ENCODE measurements at places on chromosomes 16 and 17.

- no peak for DNase-seq
These were observed 7.7 kb upstream of the RBFOX3 start for GRCh38 chr17:79618383-79619067.

- peak; percentile 54 for DNase-seq
These were observed 9.2 kb downstream of the TBKBP1 start for GRCh38 chr17:47703191-47703591.

DNA sequence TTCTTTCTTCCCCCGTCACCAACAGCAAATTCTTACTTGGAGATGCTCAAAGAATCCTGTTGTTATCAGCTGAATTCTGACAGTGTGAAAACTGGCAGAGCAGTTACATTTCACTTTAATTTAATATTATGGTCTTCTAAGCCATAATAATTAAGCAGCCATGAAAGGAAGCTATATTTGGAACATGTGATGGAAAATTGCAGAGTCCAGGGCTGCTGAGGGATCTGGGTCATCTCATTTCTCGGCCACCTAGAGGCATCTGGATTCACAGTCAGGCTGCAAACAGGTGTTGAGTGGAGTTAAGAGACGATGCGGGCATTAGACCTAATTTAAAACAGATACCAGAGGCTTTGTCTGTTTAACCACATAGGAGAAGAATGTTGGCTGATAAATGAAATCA lies 38.4 kb downstream of the CHD9NB start:
- DNase-seq: no peak

GRCh38 chr17:35169835-35170363 lies 22.3 kb downstream of the UNC45B start:
- no peak for DNase-seq

GRCh38 chr17:76735006-76735405 lies 2.1 kb downstream of the SRSF2 start:
- peak; percentile 51 for DNase-seq

DNA sequence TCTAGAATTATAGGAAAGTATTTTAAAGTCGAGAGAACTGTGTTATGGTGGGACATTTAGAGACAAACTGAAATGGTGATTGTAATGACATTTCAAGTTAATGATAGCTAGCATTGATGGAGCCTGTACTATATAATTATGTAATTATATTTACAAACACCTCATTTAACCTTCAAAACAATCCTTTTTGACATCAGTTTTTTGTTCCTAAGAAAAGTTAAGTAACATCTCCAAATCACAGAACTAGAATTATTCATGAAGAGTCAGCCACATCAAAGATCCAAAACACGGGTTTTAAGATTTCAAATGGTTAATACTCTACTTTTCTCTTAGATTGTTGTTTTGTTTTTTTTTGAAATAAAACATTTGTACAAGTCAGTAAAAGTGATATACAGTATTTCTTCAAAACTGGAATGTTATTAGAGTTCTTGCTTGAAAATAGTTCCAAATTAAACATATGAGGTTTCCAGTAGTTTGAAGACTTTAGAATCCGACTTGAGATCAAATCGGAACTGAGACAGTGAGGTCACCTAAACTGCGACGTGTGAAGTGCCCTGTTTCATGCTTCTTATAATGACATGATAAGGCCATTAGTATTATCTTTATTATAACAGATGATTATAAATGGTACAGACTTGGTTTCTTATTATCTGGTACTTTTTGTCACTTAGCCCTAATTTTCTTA lies 264.9 kb upstream of the TBX2 start:
- DNase-seq: no peak

DNA sequence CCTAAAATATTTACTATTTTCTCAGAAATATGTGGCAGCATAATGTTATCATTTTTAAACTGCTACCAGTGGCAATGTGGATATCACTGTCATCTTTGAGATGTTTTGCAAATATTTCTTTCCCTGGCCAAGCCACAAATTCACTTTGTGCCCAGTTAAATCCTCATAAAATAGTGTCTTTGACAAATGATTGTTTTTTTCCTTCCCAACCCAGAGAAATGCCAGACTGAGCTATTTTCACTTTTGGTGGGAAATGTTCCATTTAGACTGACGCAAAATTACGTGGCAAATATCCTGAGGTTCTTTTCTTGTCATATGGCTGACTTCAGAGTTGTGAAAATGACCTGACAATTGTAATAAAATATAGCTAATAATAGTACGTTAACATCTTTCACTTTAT lies 807.0 kb upstream of the SOX9 start:
- no peak for DNase-seq

DNA sequence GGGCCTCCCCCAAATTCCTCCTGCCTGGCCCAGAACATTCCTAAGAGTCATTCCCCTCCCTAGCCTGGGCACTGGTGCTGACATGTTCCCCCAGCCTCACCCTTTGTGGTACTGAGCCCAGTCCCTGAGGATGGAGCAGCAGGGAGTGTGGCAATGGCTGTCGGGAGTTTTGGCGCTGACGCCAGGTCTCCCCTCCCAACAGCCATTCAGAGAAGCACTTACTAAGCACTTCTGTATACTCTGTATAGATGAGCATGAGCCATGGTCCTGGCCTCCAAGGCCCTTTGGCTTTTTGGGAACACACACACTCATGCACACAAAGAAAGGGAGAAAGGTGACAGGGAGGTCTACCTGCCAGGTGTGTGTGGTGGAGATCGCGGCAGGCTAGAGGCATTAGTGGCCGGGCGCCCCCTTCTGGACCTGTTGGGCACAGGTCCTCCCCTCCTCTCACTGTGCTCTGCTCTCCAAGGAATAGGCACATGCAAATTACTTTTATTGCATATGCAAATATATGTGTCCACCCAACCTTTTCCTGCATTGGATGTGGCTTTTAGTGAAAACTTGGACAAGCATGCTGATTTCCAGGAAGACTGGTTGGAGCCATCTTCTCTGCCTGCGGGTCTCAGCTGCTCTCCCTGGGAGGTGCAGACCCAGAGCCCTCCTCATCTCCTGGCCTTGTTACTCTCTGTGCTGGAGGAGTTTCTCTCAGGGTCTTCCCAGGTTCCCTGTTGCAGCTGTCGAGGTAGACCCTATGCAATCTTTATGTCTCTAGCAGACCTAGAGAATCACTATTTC lies 17.4 kb upstream of the C17orf107 start:
- DNase-seq: peak; percentile 73

- no peak for DNase-seq
These were observed 84.0 kb downstream of the ANKRD11 start for GRCh38 chr16:89406277-89406888.

- DNase-seq: peak; percentile 35
These were observed 78.0 kb downstream of the KNOP1 start for GRCh38 chr16:19639986-19640421.

DNA sequence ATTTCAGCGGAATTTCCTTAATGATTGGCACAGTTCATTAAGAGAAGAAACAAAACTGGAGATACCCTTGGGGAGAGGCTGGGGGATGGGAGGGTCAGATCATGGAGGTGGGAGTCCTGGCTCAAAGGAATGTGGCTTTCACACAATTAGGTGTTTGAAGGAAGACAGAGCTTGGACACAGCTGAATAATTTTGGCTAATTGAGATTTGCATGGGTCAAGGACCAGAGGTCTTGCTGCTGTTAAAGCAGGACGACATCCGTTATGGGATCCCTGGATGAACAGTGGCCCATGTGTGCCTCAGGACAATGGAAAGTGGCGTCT lies 160.3 kb downstream of the HS3ST3B1 start:
- DNase-seq: no peak

GRCh38 chr17:20935740-20936139 lies 107.1 kb downstream of the USP22 start:
- no peak for DNase-seq

DNA sequence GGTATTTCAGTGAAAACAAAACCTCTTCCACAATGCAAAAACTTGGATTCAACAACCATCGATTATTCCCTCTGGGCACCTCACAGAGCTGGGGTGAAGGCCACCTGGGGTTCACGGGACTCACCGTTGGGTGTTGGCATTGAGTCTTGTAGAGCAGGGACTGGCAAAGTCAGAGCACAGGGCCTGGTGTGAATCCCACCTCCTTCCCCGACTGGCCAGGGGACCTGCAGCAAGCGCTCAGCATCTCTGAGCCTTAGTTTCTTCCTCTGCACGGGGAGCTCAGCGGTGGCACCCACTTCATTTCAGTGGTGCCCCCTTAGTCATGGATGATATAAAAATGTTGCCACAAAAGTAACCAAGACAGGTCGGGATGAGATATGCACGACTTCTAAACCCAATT lies 100.4 kb downstream of the METRNL start:
- no peak for DNase-seq

DNA sequence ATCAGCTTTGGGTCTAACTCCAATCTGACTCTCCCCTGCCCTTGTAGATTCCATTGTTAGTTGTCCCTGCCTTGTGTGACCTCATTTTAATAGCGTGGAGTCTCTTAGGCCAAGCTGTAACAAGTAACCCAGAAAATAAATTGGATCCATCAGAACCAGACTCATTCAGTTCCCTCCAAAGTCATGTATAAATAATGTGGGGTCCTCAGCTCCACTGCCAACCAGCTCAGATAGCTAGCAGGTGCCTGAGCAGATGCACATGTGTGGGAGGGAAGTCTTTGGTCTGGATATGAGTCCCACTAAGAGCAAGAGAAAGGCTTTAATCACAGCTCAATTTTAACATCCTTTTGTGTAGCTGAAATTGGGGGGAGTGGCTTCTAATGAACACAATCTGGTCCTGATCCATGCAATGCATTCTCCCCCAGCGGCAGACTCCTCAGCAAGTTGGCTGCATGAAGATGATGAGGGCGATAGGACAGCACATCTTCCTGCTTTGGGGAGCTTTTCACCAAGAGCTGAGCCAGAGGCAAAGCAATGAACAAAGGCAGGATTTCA lies 151.6 kb downstream of the ABCC12 start:
- DNase-seq: no peak

GRCh38 chr17:42365136-42365535 lies 23.1 kb downstream of the STAT3 start:
- no peak for DNase-seq

- DNase-seq: no peak
These were observed 9.3 kb upstream of the KREMEN2 start for GRCh38 chr16:2954656-2955381.

DNA sequence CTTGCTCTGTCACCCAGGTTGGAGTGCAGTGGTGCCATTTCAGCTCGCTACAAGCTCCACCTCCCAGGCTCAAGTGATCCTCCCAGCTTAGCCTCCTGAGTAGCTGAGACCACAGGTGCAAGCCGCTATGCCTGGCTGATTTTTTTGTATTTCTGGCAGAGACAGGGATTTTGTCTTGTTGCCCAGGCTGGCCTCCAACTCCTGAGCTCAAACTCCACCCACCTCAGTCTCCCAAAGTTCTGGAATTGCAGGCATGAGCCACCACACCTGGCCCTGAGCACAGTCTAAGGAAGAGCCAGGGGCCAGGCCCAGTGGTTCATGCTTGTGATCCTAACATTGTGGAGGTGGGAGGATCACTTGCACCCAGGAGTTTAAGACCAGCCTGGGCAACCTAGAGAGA lies 21.8 kb upstream of the BCO1 start:
- DNase-seq: no peak

- DNase-seq: no peak
These were observed 21.3 kb upstream of the CCDC182 start for GRCh38 chr17:57766318-57766943.

GRCh38 chr16:85431431-85432124 lies 181.5 kb upstream of the GSE1 start:
- DNase-seq: no peak

DNA sequence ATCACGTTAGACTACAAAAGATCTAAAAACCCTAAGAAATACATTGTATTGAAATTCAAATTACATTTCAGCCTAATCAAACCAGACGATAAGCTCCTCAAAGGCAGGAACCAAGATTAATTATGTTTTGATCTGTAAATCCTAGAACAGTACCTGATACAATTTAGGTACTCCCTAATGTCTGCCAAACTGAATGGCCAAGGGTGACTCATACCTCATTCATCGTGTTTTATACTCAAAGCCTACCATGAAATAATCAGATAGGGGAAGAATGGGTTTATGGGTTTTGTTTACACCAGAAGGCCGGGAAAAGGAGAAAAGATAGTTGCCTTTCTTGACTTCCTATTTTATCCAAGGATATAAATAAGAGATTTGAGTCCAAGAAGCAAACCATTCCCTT lies 19.3 kb downstream of the MMD start:
- DNase-seq: no peak

DNA sequence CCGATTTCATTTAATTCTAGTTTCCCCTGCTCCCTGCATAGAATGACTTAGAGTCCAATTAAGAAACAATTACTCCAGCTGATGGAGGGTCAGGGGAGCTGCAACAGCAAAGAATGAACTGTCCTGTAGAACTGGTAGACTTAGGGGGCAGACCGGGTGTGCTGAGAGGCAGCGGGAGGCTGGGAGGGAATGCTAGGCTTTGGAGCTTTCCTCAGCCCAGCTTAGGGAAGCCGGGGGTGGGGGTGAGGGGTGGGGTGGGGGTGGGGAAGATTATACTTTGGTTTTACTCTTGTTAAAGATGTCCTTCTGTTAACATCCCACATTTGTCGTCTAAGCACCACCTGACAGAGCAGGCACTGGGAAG lies 458.6 kb upstream of the ASIC2 start:
- DNase-seq: no peak

GRCh38 chr17:36728030-36728991 lies 126.9 kb downstream of the MRM1 start:
- DNase-seq: peak; percentile 5

- no peak for DNase-seq
These were observed 36.4 kb downstream of the MBTPS1 start for GRCh38 chr16:84080378-84080777.

Measured in CD4-positive, alpha-beta T cell treated with Interleukin-12 subunit alpha and Interleukin-12 subunit beta, for 1 hour (primary cell).